ENCODE measurements at places on chromosomes 11 and 22.
A peak's percentile ranks its signal among the peaks of the same experiment; 100 is the strongest.

- DNase-seq = no peak
These were observed 7.2 kb downstream of the ATG16L2 start for GRCh38 chr11:72821221-72821919.

DNA sequence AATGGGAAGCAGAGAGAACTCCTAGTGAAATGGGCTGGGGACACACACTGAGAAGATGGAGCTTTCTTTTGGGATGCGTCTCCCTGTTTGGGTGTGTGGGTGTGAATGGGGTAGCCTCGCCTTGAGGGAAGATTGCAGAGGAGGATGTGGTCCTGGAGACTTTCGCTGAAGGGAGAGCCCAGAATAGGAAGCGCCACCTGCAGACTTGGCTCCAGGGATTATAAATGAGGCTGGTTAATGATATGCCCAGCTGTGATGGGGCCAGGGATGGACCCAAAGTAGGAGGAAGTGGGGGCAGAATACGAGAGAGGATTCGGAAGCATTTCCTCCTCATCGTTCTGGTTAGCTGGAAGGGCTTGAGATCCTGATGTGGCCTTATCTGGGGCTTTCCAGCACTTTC lies 13.7 kb downstream of the RELT start:
- DNase-seq = no peak

- peak; percentile 10 for DNase-seq
These were observed 25.4 kb downstream of the NEAT1 start for GRCh38 chr11:65448074-65448417.

DNA sequence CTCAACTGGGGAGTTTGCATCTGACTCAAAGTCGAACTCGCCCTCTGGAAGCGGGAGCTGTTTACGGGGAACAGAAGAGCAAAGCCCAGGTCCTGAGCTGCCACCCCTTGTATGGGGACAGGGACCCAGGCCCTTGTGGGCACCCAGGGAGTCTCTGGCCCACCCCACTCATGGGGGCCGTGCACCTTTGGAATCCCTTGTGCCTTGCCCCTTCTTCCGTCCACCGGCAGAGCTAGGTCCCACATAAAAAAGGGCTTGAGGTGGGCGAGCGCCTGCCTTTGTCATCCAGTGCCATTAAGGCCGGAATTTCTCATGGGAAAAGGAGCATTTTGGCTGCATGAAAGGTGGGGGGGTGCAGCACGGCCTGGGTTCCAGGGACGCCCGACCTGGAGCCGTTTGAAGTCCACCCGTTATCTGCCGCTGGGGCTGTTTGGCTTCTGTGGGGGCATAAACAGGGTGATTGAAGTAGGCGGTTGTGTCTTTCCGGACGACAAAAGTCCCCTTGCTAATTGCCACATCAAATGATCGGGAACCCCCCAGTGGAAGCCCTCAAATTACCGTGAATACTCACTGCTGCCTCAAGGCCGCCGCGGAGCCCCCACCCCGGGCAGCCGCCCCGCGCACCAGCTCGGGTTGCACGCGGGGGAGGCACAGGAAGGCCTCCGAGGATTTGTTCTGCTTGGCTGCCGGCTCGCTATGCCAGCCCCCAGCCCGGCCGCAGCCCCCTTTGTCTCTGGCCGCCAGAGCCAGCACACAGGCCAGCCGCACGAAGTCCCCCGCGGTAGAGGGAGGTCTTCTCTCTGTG lies 49.0 kb upstream of the FGF3 start:
- DNase-seq = no peak

DNA sequence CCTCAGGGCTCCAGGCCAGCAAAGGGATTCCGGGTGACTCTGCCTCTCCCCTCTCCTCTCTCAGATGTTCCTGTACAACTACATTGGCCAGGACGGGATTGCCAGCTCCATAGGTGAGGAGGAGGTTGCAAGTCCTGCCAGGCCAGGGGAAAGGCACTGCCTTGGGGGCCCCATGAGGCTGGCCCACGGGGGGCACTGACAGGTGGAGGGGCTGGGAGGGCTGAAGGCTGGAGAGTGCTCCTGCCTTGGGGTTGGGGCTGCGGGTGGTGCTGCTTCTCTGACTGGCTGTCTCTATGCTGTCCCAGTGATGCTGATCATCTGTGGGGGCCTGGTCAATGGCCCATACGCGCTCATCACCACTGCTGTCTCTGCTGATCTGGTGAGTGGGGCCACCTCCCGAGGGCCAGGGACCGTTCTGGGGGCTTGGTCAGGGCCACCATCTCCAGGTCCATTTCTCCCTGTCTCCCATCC lies 21.7 kb downstream of the SLC37A2 start:
- DNase-seq = no peak

DNA sequence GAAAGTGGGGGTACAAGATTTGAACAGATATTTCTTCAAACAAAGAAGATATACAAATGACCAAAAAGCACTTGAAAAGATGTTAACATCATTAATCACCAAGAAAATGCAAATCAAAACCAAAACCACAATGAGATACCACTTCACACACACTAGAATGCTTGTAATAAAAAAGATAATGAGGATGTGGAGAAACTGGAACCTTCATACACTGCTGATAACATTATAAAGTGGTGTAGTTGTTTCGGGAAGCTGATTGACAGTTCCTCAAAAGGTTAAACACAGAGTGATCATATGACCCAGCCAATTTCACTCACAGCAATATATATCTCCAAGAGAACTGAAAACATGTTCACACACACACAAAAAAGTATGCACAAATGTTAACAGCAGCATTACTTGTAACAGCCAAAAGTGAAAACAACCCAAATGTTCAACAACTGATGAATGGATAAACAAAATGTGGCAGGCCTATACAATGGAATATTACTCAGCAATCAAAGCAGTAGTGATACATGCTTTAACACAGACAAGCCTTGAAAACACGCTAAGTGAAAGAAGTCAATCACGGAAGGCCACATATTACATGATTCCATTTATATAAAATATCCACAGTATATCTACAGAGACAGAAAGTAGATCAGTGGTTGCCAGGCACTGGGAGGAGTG lies 15.1 kb downstream of the PITPNB start:
- DNase-seq = no peak
